ENCODE measurements at places on chromosomes 2 and 18. TPM values are rescaled to one million over a fixed set of nuclear protein-coding genes. Genes with fewer than 3 reads are reported as not detected.
A peak's percentile ranks its signal among the peaks of the same experiment; 100 is the strongest.

APCDD1 gene
- 120 TPM for total RNA-seq

HAAO gene
- 24.1 TPM for total RNA-seq

DNA sequence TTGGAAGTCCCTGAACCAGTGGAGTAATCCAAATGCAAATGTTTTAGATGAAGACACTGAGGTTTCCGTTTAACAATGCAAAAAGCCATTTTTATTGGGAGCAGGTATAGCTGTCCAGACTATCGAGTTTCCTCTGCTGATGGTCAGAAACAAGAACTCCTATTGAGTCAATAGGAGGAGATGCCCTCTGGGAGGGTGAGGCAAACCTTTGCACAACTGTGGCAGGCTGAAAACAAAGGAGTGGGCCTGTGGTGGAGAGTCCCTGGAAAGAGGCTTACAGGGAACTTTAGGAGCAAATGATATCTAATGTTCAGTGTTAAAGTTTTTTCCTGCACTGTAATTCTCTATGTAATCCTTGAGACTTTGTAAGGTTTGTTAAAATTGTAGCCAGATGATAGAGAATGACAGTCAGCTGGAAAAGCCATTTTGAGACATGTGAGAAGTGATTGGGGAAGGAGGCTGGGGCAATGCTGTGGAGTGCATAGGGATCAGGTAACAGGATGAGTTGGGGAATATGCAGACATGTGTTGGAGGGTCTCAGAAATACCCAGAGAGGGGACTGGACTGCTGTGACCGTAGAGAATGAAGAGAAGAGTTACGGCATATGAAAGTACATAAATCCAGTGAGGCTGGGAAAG is 15.1 kb upstream of the EML4 start:
- no peak overlapping the region for H3K4me3 ChIP-seq
- no peak for DNase-seq
- no peaks in the 10 kb centered on the region for H3K27me3 ChIP-seq
- no peaks in the 10 kb centered on the region for H3K36me3 ChIP-seq
- no peak overlapping the region for H3K27ac ChIP-seq

LONRF2 gene
- 10.5 TPM for total RNA-seq

GRCh38 chr18:57890266-57890665 is 87.2 kb upstream of the ATP8B1 start:
- no peak for DNase-seq
- no peak overlapping the region for H3K4me3 ChIP-seq
- no peaks in the 10 kb centered on the region for H3K27me3 ChIP-seq
- H3K36me3 ChIP-seq = no peaks in the 10 kb centered on the region

RNF25 gene
- 13.5 TPM for total RNA-seq

DNA sequence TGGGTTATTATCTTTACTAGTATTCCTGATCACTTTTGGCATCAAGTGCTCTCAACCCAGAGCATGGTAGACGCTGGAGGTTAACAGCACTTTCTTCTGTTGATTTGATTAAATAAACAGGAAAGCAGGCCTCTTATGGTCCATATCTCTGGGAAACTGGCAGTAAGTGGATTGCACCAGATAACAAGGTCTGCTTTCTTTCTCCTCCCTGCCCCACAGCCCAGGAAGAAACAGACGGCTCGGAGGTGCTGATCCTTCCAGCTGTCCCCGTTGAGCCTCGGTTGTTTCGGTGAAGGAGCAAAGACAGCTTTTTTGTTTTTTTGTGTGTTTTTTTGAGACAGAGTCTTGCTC is 100.8 kb upstream of the KCTD1 start:
- H3K4me3 ChIP-seq = no peak overlapping the region
- H3K27me3 ChIP-seq = no peaks in the 10 kb centered on the region
- no peaks in the 10 kb centered on the region for H3K36me3 ChIP-seq
- DNase-seq = no peak
- H3K27ac ChIP-seq = no peak overlapping the region

GRCh38 chr18:59383851-59384250 is 24.8 kb upstream of the LMAN1 start:
- DNase-seq = no peak
- H3K36me3 ChIP-seq = no peaks in the 10 kb centered on the region
- no peaks in the 10 kb centered on the region for H3K27me3 ChIP-seq
- no peak overlapping the region for H3K4me3 ChIP-seq
- no peaks in the 10 kb centered on the region for H3K4me1 ChIP-seq

GRCh38 chr18:46073474-46074331 is 1.6 kb upstream of the PSTPIP2 start:
- no peaks in the 10 kb centered on the region for H3K27me3 ChIP-seq
- no peak overlapping the region for H3K4me3 ChIP-seq
- no peak for DNase-seq

FAM228B gene
- 68.6 TPM for total RNA-seq

DNA sequence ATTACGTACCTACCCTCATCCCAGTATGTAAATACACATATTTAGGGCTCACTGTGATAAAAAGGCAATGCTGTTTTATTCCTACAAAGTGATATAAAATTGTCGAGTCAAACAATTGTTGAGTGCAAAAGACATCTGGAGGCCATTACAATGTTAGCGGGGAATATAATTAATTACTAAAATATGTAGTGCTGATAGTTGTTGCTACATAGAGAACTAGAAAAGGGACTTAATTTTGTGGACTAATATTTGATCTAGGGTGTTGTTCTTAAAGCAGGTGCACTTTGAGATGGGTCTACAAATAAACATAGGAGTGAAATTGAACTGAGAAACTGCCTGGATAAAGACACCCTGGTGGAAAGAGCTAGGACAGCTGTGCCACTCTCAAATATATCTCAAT is 300.1 kb downstream of the NOL4 start:
- no peaks in the 10 kb centered on the region for H3K27me3 ChIP-seq
- no peak overlapping the region for H3K4me3 ChIP-seq
- no peak for DNase-seq
- no peak overlapping the region for H3K27ac ChIP-seq
- no peaks in the 10 kb centered on the region for H3K36me3 ChIP-seq

DNA sequence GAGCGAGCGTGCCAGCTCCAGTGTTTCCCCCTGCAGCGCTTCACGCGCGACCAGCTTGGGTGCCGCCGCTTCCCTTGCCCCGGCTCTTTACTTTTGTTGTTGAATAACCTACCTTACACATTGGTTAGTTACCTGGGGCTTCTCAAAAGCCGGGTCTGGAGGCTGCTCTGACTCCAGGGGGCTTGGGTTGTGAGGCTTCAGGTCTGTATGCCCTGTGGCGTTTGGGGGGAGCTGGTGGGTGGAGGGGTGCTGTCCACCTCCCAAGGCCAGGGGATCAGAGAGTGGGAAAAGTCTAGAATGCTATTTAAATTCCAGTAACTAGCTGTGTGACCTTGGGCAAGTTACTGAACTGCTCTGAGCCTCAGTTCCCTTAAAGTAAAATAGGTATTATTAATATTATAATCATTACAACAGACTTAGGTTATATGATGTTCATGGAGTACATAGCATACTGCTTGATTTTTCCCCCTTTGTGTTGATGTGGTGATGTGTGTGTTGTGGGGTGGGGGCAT is 770 bp downstream of the LYPD6B start:
- no peak for DNase-seq
- peaks cover 11% of the 10 kb centered on the region for H3K4me1 ChIP-seq
- H3K27me3 ChIP-seq = peaks cover 43% of the 10 kb centered on the region
- no peak overlapping the region for H3K27ac ChIP-seq
- H3K36me3 ChIP-seq = no peaks in the 10 kb centered on the region
- H3K4me3 ChIP-seq = no peak overlapping the region

DNA sequence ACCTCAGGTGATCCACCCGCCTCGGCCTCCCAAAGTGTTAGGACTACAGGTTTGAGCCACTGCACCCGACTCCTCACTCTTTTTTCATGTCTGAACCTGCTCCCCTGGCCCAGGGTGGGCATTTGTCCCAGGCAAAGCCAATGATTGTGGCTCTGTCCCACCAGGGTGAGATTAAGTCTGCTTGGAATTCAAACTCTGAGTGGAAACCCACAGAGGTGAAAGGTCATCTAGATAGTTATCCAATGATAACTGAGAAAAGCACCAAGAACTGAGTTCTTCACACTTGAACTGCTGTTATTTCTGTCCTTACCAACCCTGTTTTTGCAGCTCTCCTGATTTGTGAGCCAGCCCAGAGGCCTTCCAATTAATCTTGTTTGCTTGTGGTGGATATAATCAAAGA is 62.4 kb upstream of the ACVR1 start:
- no peak overlapping the region for H3K27ac ChIP-seq
- H3K4me1 ChIP-seq = no peaks in the 10 kb centered on the region
- H3K36me3 ChIP-seq = no peaks in the 10 kb centered on the region
- DNase-seq = no peak
- no peak overlapping the region for H3K4me3 ChIP-seq
- H3K27me3 ChIP-seq = no peaks in the 10 kb centered on the region

TTC32 gene
- total RNA-seq = 15.7 TPM

- no peaks in the 10 kb centered on the region for H3K27me3 ChIP-seq
- peak overlapping the region; percentile 85 for H3K4me3 ChIP-seq
- H3K36me3 ChIP-seq = no peaks in the 10 kb centered on the region
- no peak overlapping the region for H3K27ac ChIP-seq
Measured at GRCh38 chr2:209425471-209426071, 1.7 kb downstream of the MAP2 start.

- H3K36me3 ChIP-seq = no peaks in the 10 kb centered on the region
- H3K27me3 ChIP-seq = no peaks in the 10 kb centered on the region
- no peak overlapping the region for H3K27ac ChIP-seq
- DNase-seq = no peak
Measured at GRCh38 chr18:57854726-57855125, 51.6 kb upstream of the ATP8B1 start.

TMEM198 gene
- total RNA-seq = 1.7 TPM

DNA sequence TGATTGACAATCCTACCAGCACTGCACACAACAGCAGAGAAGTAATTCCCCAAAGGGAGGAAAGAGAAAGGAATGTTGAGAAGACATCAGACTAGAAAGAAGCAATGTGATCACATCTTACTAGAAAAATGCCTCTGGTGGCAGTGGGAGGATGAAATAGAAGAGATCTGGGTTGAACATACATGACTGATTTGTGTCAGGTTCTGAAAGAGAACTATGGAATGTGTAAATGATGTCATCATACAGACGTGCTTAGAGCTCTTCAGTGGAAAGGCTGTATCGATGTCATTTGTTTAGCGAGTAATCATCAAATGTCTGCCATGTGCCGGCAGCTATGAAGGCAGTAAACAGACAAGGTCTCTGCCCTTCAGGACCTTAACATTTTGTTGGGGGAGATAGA is 24.9 kb downstream of the GORASP2 start:
- DNase-seq = no peak
- no peak overlapping the region for H3K4me3 ChIP-seq
- H3K27ac ChIP-seq = no peak overlapping the region
- peaks cover 4% of the 10 kb centered on the region for H3K36me3 ChIP-seq
- H3K27me3 ChIP-seq = no peaks in the 10 kb centered on the region
- no peaks in the 10 kb centered on the region for H3K4me1 ChIP-seq

DNA sequence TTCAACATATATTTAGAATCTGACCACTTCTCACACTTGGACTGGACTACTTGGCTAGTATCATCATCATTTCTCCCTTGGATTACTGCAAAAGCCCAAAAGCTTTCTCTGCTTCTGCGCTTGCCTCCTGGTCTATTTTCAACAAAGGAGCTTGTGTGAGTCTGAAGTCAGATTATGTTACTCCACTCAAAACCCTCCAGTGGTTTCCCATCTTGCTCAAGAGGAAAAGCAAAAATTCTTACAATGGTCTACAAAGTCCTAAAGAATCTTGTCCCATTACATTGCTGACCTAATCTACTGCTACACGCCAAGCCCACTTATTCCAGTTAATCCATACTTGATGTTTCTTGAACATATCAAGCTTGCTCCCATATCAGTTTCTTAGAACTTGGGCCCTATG is 9.6 kb downstream of the PREPL start:
- H3K4me1 ChIP-seq = peaks cover 39% of the 10 kb centered on the region
- no peaks in the 10 kb centered on the region for H3K27me3 ChIP-seq
- no peak overlapping the region for H3K27ac ChIP-seq
- no peak overlapping the region for H3K4me3 ChIP-seq
- no peaks in the 10 kb centered on the region for H3K36me3 ChIP-seq
- no peak for DNase-seq

DNA sequence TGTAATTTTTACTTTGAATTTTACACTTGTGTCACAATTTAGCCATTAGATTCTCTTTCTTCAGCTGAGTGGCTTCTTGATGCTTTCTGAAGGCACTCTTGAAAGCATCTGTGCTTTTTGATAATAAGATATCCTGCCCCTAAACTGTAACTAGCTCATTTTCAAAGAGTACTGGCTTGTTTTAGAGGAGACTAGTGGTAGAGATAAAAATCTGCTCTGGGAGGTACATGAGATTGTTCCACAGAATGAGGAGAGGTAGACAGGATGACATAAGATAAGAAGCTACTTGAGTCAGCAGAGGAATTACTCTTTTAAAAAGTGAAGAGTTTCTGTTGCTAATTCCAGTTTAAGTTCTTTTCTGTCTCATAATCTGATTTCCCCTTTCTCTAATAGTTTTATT is 10.6 kb downstream of the PLEKHB2 start:
- H3K36me3 ChIP-seq = no peaks in the 10 kb centered on the region
- H3K27me3 ChIP-seq = no peaks in the 10 kb centered on the region
- H3K4me1 ChIP-seq = peaks cover 7% of the 10 kb centered on the region
- no peak for DNase-seq
- no peak overlapping the region for H3K27ac ChIP-seq

- no peaks in the 10 kb centered on the region for H3K36me3 ChIP-seq
- no peak overlapping the region for H3K27ac ChIP-seq
- DNase-seq = no peak
Measured at GRCh38 chr2:215442401-215442787, 6.5 kb upstream of the FN1 start.

FBXO48 gene
- 2.0 TPM for total RNA-seq

- no peak for DNase-seq
- no peaks in the 10 kb centered on the region for H3K36me3 ChIP-seq
- no peak overlapping the region for H3K4me3 ChIP-seq
- H3K4me1 ChIP-seq = peaks cover 15% of the 10 kb centered on the region
Measured at GRCh38 chr2:190804182-190804795, 76.3 kb upstream of the GLS start.

CNOT9 gene
- total RNA-seq = 42.3 TPM

Data from tibial nerve (tissue), 4 donors.